ENCODE measurements at places on chromosomes 6 and 20.

DNA sequence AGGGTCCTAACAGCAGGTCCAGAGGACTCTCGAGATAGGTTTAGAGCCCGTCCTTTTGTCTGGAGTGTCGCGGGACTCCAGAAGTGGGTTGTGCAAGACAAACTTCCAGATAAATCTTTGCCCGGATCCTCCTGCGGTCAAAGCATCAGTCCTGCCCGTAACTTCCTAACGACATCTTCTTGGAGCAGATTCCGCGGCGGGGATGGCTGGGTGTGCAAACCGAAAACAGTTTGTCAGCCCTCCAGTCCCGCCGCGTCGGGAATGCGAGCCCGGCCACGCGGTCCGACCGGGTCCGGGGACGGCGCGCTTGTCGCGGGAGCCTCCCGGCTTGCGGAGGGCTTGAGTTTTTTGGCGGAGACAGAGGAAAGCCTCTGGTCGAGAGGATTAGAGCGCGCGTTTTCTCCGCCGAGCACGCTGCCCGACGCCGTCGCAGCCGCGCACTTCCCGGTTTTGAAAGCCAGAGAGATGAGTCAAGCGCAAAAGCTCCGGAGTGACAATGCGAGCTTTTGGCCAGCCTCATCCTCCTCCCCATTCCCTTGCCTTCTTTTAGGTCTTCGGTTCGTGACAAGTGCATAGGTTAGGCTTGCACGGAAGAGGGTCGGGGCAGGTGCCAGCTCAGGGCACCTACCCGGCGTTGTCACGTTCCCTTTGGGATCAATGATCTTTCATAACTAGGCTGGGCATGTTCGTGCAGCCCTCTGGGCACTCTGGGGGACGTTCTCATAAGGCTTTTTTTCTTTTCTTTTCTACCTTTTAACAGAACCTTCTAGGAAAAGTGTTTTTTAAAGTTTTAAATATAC lies 91.3 kb upstream of the PRDM1 start:
- DNase-seq = peak; percentile 77

GRCh38 chr6:37779111-37779800 lies 40.3 kb upstream of the ZFAND3 start:
- no peak for DNase-seq

DNA sequence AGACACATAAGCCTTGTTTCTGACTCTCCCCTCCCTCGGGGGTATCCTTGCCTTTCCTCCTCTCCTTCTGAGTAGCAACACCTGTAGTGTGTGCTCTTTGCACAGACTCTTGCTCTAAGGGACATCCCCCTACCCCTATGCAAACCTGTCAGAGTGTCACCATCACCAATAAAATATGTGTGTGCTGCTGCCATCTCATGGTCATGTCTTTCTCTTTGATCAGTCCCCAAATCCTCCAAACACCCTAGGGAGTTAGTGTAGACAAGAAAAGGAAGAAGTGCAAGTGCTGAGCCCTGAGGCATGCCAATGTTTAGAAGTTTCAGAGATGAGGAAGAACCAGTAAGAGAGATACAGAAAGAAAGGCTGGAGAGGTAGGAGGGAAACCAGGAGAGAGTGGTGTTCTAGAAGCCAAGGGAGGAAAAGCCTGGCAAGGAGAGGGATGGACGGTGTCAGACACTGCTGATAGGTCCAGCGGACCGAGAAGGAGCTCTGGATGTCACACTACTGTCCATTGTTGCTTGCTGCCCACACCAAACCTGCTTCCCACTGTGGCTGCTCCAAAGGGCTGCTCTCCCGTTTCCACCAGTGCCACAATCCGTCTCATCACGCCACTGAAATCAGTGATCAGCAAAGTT lies 16.4 kb downstream of the TRMT6 start:
- no peak for DNase-seq

DNA sequence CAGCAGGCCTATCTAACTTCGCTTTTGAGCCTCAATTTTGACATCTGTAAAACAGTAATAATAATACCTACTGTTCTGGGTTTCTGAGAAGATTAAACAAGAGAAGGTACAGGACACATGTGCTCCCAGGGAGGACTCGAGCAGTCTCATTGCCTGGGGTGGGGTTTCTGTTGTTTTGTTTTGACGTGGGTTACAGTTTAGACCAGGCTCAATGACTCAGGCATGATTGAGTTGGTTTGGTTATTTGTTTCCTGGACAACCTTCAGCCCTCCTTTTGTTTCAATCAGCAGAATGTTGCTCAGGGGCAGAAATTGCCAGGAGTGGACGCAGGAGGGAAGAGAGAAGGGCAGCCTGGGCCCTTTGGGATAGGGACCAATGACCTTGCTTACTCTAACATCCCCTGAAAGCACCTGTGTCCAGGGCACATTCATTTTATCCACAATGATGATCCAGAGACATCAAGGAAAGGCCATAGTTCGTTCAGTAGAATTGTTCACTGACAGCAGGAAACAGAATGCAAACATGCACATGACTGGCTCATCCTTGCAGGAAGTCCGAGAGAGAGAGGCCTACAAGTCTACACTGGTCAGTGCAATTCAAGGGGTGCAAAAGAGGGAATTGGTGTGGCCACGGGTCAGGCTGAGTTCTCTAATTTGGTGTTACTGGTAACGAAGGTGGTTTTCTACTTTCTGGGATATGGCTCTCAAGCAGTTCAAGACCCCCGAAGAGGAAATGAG lies 74.5 kb upstream of the MRPS10 start:
- no peak for DNase-seq

DNA sequence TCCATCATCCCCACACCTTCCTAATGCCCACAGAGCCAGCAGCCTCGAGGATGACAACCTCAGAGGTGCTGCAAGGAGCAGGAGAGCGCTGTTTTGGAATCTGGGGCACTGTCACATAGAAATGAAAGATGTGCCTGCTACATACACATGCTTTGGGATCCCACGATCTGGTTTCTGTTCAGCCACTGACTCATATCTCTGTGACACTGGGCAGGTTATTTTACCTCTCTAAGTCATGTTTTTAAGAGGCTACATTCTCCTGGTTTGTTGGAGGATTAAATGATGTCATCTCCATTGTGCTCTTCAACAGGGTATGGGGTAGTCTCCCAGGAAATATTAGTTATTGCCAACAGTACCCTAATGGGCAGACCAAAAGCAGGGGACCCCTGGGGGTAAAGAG lies 32.6 kb upstream of the TAB2 start:
- DNase-seq = no peak

DNA sequence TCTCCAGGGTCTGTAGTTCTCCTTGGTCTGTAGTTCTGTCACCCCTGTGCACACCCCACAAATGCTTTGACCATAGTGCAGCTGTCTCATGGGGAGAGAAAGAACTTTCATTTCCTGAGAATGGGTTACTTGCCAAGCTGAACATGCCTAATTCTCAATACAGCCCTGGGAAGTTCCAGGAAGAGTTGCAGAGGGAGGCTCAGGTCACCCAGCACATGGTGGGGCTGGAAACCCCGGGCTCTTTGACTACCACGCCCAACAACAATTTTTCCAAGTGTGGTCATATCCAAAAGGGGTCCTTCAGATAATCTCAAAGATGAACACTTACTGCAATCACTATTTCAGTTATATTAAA lies 2.2 kb upstream of the PTPRA start:
- no peak for DNase-seq

- DNase-seq = no peak
These were observed 7.4 kb downstream of the C6orf120 start for GRCh38 chr6:169709293-169709692.

GRCh38 chr20:3896302-3896701 lies 7.1 kb downstream of the PANK2 start:
- no peak for DNase-seq

DNA sequence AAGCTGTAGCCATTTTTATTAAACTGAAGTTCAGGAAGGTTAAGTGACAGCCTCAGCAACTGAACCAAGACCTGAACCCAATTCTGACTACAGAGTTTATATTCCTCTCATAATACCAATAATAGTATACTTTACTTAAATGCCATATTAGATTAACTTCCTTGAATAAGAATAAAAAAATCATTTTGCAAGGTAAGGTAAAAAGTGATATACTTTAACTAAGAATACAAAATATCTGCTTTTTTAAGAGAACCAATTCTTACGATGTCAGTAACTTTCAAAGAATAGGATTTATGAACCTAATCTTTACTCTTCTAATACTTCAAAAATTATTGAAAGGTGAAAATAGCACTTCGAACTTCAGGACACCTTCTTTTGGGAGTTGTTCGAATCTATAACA lies 3.7 kb downstream of the RAD21L1 start:
- DNase-seq = no peak

DNA sequence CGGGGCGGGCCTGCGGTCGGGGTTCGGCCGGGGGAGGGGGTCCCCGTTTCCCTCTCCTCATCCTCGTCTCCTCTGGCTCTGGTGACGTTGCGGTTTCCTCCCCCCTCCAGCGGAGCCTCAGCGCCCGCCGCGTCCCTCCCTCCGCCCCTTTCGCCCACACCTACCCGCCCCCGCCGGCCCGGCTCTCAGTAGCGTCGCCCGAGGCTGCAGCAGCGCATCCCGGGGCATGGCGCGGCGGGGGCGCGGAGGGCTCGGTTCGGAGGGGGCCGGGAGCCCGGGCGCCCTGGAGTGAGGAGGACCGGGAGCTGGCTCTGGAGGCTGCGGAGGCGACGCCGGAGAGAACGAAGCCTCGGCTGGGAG lies at the start of gene DSE:
Gene DSE, plus strand, starts transcription at position 188 of the 360 bp plus-strand sequence. CDS start 28,304 bp downstream, outside the sequence.
- DNase-seq = peak; percentile 93

DNA sequence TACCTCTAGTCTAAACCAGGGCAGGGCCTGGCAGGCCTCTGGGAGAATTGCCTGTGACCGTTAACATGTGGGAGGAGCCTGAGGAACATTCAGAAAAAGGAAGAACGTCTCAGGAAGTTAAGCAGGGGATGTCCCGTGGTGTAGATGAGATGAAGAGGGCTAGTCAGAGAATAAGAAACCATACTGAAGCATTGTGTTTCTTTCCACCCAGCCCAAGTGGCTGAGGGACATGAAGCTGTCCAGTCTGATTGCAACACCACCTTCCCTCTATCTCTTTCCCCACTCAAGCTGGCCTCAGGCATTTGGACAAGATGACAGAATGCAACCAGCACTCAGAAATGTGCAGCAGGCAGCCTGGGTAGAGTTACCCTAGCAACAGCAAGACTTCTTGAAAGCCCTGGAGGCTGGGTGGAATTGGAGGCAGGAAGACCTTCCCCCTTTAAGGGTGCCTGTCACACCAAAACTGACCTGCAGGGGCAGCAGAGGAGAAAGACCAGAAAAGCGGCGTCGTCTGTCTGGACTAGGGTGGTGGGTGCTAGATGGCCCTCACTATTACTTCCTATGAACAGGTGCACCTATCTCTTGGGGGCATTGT lies 186.1 kb downstream of the UNC5CL start:
- no peak for DNase-seq

GRCh38 chr20:43389211-43389610 lies 68.5 kb upstream of the SRSF6 start:
- no peak for DNase-seq

DNA sequence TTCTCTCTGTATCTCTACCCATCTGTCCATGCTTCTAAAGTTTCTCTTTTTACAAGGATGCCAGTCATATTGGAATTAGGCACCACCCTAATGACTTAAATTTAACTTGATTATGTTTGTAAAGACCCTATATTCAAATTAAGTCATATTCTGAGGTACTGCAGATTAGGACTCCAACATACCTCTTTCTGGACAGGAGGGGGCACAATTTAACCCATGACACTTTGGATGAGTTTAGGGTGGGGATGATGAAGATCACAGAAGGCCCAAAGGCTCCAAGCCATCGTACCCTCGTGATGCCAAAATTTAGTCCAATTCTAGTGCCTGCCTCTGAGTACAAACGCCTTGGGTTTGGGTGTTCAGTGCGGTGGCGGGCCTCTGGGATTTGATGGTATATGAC lies 15.0 kb upstream of the NKX2-2 start:
- DNase-seq = no peak

DNA sequence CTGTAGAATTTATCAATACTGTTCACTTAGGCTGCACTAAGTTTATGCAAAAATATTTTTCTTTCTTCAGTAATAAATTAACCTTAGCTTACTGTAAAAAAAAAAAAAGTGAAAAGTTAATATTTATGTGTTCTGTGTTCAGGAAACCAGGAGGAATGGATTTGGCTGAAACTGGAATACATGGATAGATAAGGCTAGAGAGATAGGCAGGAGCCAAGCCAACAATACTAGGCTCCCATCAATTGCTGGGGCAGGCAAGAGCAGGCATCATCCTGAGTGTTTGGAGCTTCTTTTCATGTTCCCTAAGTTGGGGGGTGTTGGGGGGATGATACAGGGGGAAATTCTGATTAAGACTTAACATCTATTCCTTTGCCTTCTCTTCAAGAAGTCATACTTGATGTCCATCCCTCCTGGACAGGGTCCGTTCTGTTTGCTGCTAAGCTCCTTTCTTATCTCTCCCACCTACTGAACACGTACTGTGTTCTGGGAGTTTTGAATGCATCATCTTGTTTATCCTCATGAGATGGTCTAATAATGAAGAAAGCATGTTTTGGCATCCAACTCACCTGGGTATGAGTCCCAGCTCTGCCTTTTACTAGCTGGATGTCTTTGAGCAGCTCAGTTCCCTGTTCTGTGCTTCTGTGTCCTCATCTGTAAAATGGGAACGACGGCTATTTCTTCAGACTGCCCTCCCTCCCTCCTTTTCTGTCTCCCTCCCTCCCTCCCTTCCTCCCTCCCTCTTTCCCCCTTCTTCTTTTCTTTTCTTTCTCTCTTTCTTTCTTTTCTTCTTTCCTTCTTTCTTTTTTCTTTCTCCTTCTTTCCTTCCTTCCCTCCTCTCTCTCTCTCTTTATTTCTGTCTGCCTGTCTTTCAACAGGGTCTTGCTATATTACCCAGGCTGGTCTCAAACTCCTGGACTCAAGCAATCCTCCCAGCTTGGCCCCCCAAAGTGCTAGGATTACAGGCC lies 6.4 kb upstream of the PROCR start:
- DNase-seq = no peak

DNA sequence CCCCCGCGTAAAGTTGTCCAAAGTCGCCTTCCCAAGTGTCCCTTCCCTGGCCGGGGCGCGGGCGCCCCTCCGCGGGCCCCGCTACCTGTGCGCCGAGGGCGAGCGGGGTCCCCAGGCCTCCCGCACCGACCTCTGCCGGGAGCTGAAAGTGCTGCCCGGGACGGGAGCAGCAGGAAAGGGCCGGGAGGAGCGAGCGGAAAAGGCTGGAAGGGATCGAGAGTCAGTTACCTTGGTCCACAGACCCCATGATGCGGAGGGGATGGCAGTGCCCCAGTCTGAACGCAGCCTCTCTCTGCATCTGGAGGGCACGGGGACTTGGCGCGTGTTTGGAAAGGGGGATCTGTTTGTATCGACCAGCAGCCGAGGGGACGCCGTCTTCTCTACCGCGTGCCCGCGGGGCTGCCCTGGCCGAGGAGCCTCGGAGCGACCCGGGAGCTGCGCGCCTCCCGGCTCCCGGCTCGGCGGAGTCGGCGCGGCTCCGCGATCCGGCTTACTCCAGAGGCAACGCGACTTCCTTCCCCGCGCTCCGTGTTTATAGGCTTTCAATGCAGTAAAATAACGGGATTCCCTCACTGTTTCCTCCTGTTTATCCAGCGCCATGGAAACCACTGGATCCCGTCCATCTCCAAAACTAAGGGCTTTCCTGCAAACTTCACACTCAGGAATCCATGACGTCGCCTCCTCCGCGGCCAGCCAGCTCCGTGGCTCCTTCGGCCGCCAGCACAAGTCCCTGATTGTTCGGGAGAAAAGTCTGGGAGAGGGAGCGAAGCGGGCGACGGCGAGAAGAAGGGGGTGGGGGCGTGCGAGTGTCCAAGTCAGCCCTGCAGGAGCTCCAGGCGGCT lies 20.0 kb upstream of the NFATC2 start:
- peak; percentile 96 for DNase-seq

- DNase-seq = no peak
These were observed 36.4 kb downstream of the PLAGL1 start for GRCh38 chr6:143971482-143972205.
